GM04504 (cell line): ENCODE measurements at places on chromosomes 5 and 9.

- no peak for DNase-seq
Observed at GRCh38 chr5:95163079-95163478, 121.8 kb downstream of the MCTP1 start.

DNA sequence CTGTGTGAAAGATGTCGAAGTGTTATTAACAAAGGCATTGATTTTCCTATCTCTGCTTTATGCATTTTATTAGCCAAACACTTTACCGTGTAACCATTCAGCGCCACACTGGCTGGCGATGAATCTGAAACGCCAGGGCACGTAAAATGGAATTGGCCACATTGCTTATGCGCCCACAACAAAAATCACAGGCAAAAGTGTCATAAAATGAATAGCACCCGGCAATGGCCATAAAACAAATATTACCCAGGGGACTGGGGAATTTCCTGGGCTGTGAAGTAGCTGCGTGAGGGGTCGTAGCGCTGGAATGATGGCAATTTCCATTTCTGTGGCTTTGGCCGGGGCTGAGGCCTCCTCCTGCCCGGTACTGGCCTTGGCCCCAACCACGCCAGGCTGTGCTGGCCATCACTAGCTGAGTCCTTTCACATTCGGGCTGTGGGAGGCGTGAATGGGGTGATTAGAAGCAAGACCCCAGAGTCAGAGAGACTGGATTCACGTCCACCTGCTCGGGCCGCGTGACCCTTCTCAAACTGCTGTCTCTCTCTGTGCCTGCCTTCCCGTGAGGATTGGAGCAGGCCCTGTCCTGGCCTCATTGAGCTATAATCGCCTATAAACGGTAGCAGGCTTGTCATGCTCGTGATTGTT, 254.5 kb downstream of the PBX3 start:
- no peak for DNase-seq

DNA sequence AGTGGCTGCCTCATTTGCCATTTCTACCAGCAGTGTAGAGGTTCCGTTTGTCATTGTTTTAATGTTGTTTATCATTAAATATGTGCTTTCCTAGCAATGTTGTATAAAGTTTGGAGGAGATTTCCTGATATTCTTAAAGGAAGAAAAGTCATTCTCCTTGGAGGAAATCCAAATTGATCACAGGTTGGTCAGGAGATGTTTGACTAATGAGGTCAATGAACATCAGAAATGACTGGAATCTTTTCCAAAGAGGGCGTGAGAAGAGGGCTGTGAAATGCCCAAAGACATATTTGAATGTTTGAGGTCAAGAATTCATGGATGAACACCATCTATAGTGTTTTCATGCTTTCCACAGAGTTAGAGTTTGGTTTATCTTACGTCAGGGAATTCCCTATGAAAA, 471.3 kb downstream of the MAT2B start:
- no peak for DNase-seq

- DNase-seq: no peak
Observed at GRCh38 chr9:34158362-34158869, 20.4 kb upstream of the UBAP1 start.

DNA sequence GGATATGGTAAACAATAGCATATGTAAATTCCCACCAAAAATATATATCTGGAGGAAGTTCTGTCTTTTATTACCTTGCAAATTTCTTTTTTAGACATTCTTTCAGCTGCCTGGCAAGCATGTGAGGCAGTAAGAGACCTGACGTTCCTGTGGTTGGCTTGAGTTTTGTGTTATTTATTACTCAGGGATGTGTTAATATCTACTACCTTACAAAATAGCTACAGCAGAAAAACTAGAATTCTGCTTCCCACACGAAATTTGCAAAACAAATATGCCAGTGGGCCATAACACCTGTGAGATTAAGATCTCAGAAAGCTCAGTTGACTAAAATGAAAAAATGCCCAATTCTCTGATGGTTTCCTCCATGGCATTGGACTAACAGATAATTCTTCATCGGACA, 274.2 kb downstream of the TMEM167A start:
- no peak for DNase-seq

- no peak for DNase-seq
Observed at GRCh38 chr9:82894548-82894947, 168.4 kb downstream of the RASEF start.
